ENCODE measurements at places on chromosomes 7 and 10.
A peak's percentile ranks its signal among the peaks of the same experiment; 100 is the strongest.

- no peak for DNase-seq
Measured at GRCh38 chr10:95389982-95390381, 99.2 kb upstream of the PDLIM1 start.

GRCh38 chr7:93890464-93891068 lies at the start of gene TFPI2:
Gene TFPI2 (minus strand): TSS chr7:93890753. CDS start chr7:93890678, 75 bp downstream.
- DNase-seq, result no peak

GRCh38 chr10:28628184-28628893 lies 49.0 kb upstream of the BAMBI start:
- peak; percentile 43 for DNase-seq

GRCh38 chr7:16708980-16709379 lies 44.6 kb upstream of the TSPAN13 start:
- no peak for DNase-seq

DNA sequence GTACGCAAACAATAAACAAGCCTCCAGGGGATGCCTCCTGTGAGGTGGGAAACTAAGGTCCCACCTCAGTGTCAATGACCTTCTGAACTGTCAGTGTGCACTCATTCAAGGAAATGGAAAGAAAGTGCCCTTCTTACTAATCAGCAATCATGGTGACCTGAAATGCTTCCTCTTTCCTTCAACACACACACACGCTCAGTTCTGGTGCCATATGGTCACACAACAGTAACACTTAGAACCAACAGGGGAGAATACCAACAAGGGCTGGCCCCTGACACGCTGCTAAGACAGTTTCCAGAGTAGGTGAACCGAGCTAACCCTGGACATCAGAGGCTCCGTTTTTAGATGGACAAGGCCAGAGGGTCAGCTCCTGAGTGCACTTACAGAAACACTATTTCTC lies 42.1 kb upstream of the EFCAB10 start:
- DNase-seq, result no peak

- DNase-seq, result no peak
Measured at GRCh38 chr7:5620459-5620881, 161.0 kb downstream of the RNF216 start.

DNA sequence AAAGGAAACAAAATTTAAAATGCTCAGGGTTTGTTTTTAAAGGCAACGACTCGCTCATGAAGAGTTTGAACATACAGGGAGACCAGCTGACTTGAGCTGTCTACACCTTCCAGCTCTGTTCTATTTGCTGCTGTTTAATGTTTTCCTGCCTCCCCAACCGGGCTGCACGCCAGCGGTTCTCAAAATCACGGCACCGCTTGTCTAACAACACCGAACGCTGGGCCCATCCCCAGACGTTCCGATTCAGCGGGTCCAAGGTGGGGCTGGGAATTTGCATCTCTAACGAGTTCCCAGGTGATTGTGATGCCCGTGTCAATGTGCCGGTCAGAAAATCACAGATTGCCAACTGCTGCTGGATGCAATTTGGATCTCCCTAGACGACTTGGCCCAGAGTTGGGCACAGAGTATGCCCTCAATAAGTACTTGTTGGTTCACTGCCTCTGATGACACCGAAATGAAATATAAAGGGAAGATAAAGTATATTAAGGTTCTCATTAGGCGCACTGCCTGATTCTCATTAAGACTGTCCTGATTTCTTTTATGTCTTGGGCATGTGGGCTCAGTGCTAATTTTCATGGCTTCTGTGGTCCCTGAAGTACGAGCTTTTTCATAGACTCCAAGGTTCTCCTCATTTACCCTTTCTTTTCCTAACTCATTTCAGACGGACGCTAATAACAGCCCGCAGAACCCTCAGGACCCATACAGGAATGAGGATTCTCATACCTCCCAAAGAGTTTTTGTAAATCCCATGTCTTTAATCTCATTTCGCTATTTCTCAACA lies 28.5 kb downstream of the CELF2 start:
- DNase-seq, result no peak

- DNase-seq, result no peak
Measured at GRCh38 chr10:117262903-117263293, 22.0 kb downstream of the SLC18A2 start.

GRCh38 chr7:99897322-99898022 lies 20.6 kb upstream of the OR2AE1 start:
- no peak for DNase-seq

- DNase-seq, result no peak
Measured at GRCh38 chr7:37493123-37493522, 44.5 kb upstream of the ELMO1 start.
